ENCODE measurements at places on chromosomes 1 and 21.

DNA sequence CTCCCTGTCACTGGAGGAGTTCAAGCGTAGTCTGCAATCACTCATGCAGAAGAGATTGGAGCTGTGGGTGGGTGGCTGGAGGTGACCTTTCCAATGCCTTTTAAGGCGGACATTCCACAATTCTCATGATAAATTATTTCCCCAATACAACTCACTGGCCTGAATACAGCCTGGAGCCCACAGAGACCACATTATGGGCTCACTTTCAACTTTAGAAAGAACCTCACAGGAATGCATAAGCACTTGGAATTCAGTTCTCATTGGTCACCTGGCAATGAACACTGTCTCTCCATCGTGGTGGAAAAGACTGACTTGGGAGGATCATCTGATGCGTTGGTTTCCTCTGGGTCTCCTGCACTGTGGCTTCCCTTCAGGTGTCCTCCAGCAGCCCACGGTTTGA lies 151.8 kb upstream of the KCND3 start:
- no peak for DNase-seq

DNA sequence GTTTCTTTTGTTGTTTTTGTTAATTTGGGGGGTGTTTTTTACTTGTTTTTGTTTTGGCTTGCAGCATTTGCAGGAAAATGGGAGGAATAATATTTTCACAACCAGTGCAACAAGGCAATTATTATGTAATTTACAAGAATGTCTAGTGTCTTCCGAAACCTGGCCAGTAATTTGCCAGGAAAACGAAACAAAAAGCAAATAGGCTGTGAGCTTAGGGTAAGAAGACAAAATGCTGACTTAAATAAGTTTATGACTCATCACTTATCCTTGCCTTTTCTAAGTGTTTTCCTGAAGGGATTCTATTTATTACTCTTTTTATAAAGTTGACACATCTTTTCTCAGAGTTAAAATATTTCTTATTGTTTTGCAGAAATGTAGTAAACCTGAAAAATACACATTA lies 49.8 kb downstream of the KCNT2 start:
- no peak for DNase-seq

DNA sequence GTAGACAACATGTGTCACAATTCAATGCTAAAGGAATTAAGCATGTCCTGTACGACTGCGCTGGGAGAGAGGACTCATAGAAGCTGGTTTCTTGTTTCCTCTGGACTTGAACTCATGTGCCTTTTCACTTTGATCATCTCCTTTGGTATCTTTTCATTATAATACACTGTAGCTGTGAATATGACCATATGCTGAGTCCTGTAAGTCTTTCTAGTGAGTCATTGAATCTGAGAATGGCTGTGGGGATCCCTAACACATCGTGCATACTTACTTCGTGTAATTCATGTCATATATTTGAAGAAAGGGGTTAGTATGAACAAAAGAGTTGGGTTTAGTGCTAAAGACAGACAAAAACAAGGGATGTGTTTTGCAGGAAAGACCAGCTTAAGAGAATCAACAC lies 148.1 kb upstream of the RUNX1 start:
- no peak for DNase-seq

DNA sequence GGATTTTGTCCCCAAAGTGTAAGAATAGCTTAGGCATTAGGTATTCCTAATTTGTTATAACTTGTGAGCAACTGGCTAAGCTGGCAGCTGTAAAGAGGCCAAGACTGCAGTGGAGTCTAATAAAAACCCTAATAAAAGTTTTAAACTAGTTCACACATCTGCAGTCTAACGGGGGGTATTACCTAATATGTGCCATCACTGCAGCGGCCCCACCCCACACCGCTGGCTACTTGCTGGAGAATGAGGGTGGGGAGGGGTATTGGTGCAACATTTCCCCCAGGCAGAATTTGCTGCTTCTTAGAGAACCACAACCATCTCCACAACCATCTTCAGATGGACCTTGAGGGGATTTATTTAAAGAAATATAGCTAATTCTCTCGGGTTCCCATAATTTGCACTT lies 135.0 kb downstream of the ZC3H11B start:
- no peak for DNase-seq

- peak; percentile 84 for DNase-seq
Measured at GRCh38 chr1:101236516-101237228, at the start of gene S1PR1. S1PR1 (plus strand) TSS chr1:101237019; CDS start chr1:101238985, 1,966 bp downstream.

DNA sequence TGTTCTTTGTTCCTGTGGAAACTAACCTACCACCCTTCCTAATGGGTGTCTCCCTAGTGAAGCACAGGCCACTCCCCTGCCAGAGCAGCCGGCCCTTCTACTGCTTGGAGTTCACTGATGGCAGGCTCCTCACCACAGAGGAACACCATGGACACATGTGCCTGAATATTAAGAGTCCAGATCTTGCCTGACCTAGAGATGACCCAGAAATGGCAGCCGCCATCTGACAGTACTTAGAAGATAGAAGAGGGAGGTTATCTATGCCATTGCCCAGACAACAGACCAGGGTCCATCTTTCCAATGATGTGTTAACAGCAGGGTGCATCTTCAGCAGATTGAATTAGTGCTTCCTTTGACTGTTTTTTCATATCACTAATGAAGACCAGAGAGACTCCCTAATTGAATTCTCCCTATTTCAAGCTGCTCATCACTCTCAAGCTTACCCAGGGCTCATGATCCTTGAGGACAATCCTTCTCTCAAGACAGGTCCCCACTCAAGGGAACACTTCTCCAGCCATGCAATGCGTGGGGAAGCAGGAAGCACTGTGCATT lies 59.8 kb downstream of the PLEKHA6 start:
- DNase-seq: no peak

DNA sequence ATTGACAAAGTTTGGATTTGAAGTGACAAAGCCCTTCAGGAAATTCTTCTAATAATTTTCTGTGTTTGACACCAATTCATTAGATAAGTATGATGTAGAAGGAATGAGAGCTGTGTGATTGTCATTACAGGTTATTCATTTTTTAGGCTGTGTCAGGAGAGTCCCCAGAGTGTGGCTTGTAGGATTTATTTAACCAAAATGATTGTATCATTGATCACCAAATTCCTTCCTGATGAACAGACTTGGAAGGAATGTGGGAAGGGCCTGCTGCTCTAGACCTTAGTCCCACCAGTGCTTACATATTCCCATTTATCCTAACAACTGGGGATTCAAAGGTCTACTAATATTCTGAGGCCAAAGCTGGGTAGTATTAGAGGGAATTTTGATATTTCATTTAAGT lies 383.3 kb upstream of the KAZN start:
- DNase-seq: no peak

DNA sequence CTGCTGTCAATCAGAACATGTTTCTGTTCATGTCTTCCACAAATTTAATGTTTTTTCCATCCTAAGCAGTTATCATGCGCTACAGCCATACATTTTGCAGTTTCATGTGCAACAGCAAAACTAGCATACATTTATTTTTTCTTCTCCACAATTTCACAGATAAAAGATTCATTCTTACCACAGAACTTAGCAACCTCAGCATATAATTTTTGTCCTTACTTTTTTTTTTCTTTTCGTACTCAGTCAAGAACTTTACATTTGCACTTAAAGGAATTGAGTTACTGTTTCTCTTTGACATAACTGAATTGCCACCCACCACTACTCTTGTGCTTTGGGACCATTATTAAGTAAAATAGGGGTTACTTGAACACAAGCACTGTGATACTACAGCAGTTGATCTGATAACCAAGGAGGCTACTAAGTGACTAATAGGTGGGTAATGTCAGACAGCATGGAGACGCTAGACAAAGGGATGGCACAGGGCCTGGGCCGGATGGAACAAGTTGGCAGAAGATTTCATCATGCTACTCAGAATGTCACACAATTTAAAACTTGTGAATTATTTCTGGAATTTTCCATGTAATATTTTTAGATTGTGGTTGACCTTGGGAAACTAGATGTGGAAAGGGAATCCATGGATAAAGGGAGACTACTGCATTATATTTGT lies 50.2 kb upstream of the LHX8 start:
- DNase-seq: no peak

GRCh38 chr1:208134491-208134890 lies 109.7 kb downstream of the PLXNA2 start:
- no peak for DNase-seq

- DNase-seq: no peak
Measured at GRCh38 chr1:25447547-25447946, 16.9 kb downstream of the MACO1 start.

DNA sequence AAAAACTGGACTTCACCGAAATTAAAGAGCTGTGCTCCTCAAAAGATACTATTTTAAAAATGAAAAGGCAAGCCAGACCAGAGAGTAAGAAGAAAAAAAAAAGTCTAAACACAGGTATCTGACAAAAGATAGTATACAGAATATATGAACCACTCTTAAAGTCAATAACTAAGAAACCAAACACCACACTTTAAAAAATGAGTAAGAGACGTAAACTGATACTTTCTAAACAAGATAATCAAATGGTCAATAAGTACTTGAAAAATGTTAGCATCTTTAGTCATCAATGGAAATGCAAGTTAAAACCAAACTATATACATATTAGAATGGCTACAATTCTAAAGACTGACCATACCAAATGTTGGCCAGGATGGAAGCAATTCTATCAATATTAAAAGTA lies 77.6 kb downstream of the EVI5 start:
- no peak for DNase-seq

GRCh38 chr1:33348676-33349080 lies 27.8 kb upstream of the A3GALT2 start:
- peak; percentile 14 for DNase-seq

DNA sequence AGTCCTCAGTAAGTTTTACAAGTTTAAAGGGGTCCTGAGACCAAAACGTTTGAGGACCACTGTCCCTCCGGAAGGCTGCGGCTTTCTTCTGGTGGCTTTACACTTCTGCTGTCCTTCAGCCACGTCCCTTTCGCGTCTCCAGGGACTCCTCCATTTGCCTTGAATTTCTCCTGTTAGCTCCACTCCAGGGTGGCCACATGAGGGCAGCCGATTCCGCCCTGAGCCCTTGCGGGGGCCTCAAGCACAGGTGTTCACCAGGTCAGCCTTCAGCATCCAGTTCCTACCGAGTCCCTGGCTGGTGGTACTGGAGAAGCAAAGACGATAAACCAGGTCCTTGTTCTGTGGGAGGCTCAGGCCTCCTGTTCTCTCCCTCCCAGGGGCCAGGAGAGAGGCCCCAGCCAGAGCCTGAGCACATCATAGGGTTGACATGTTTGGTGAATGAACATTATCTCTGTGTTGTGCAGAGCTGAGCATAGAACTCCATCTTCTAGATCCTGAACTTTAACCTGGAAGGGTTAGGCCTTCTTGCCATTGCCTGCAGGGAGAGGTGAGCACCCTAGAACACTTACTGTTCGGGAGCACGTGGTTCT lies 27.4 kb upstream of the COQ8A start:
- DNase-seq: no peak

DNA sequence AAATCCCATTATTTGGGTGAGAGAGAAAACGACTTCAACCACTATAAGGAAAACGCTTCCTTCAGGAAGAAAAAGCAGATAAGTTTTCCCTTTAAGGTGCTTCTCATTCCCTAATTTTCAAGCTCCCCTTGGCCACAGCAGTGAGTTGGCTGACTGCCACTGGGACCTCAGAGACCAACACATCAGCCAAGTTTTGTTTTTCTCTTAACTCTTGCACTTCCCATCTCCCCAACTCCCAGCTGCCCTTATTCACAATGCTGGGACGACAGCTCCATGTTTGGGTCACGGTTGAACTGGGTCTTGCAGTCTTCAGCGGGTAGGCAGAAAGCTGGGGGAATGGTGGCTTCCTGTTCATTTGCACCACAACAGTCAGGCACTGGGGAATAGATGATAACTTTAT lies 18.9 kb downstream of the SGIP1 start:
- DNase-seq: no peak

- no peak for DNase-seq
Measured at GRCh38 chr1:19529664-19530063, 44.3 kb upstream of the CAPZB start.

GRCh38 chr1:183694755-183695154 lies 41.6 kb upstream of the APOBEC4 start:
- DNase-seq: no peak

DNA sequence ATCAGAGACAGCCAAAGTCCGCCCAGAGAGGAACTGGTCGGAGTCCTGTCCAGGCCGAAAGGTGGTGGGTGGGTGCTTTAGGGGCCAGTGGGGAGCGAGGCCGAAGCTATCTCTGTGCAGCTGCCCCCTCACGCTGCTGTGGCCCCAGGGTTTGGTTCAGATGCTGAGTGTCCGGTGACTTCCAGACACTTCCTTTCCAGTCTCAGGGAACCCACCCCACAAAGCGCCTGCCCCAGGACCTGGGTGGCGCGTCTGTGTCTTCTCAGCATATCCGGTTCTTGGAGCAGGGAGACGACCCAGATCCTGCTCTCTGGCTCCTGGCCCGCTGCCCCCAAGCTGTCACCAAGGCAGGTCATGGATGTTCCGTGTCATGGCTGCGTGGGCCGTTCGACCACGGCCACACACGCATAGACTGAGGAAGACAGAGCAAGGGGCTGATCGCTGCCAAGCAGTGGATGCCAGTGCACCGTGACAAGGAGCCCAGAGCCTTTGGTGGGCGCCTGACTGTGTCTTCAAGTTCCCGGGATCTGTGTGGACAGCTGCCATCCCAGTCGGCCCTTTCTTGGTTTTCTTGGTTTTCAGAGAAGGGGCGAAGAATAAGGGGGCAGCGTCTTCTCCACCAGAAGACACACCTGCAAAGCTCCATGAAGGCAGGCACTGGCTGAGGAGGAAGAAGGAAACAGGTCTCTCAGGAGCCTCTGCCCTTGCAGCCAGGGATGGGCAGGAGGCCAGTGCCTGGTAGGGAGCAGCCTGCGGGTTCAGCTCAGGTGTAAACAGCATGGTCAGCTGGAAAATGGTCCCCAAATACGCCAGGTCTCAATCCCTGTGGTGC lies 22.9 kb upstream of the COL18A1 start:
- no peak for DNase-seq

GRCh38 chr21:33070998-33071769 lies 1.2 kb downstream of the OLIG1 start:
- DNase-seq: no peak

GRCh38 chr21:41294548-41295231 lies 21.9 kb upstream of the FAM3B start:
- no peak for DNase-seq

DNA sequence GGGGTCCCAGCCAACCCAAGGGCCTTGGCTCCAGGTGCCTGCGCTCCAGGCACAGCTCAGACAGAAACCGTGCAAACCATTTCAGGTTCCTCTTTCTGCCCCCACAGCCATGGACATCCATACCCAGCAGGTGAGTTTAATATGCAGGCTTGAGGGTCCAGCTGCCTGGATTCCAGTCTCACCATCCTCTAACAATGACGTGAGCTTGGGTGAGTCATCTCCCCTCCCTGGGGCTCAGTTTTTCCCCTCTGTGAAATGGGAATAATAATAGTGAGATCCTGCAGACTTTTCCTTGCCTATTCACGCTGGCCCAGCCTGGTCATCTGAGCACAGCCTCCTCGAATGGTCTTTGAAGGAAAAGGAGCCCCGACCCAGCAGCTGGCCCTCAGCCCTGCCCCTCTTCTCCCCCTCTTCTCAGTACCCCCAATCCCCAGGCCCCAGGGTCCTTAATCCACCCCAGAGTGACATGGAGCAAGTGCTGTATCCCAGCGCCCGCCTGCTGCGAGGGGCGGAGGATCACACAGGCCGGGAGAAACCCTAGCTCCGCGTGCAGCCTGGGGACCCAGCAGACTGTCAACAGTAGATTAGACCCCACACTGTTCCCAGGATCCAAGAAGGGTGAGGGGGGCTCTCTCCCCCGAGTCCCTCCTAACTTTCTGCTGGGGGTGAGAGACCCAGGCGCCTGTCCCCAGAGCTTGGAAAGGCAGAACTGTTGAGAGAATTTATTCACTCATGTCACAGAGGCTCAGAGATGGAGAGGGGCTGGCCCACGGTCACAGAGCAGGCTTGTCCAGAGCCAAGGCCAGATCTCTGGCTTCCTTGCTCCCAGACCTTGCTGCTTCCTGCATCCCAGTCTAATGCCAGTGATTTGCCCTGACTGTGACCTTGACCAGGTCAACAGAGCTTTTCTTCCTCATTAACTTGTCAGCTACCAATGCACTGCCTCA lies 49.2 kb downstream of the TAS1R2 start:
- no peak for DNase-seq
